Cerebellar nuclear complex (tissue), 1 donor: ENCODE measurements at places on chromosomes 1 and 21.

GRCh38 chr1:60952612-60953111 is 129.7 kb upstream of the NFIA start:
- DNase-seq, result no peak

GRCh38 chr1:9233241-9233941 is 1.2 kb upstream of the H6PD start:
- DNase-seq, result no peak

DNA sequence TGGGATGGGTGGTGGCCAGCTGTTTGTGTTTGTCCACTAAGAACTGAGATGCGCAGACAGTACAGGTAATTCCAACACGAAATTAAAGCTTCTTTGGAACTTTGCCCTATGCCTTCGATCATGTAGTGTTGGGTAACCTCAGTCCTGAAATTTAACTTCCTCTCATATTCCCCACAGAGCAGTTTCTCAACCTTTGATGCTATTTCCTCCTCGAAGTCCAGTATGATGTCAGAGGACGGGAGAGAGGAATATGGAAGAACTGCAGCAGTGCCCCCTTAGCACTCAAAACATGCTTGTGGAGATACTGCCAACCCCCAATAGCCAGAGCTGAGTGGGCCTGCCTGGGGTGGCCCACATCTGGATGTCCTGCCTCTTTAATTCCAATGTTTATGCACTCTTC is 3.6 kb downstream of the LPAR3 start:
- no peak for DNase-seq

DNA sequence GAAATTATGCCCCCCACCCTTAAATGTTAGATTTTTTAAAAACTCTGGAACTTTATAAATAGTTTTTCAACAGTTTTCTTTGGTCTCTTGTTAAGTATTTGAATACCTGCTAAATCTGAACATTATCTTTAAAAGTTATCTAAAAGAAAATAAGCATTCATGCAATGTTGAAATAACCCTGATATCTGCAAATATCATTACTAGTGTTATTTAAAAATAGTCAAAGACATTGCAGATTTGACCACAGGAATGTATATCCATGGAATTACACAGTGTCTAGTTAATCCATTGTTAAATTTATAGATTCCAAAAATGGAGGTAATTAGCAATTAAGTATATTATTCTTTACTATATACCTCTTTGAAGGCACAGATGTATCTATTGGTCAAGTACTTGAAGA is 42.0 kb downstream of the PRRX1 start:
- DNase-seq, result no peak

GRCh38 chr1:221735999-221736398 is 5.9 kb downstream of the DUSP10 start:
- no peak for DNase-seq

DNA sequence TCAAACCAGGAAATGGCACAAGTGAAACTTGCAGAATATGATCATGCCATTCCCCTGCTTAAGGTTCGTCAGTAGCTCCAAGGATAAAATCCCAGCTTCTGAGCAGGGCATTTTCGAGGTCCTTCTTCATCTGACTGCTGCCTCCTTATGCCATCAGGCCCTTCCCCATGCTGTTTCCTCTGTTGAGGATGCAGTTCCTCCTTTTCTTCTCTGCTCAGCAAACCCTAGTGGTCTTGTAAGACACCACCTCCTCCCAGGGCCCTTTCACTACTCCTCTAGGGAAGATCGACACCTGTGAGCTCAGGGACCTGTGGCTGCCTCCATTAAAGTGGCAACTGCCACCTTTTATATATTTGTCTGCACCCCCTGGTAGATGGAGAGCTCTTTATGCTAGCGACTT is 62.1 kb upstream of the JUN start:
- DNase-seq, result no peak

GRCh38 chr1:24465638-24466037 is 37.0 kb upstream of the RCAN3 start:
- DNase-seq, result no peak
